ENCODE measurements at places on chromosomes 2 and 18.

GRCh38 chr2:85419009-85419675 lies 628 bp downstream of the SH2D6 start:
- no peak for DNase-seq

- no peak for DNase-seq
Measured at GRCh38 chr18:59606193-59607077, 90.8 kb downstream of the CCBE1 start.

GRCh38 chr2:140988597-140988996 lies 1142.2 kb downstream of the LRP1B start:
- no peak for DNase-seq

DNA sequence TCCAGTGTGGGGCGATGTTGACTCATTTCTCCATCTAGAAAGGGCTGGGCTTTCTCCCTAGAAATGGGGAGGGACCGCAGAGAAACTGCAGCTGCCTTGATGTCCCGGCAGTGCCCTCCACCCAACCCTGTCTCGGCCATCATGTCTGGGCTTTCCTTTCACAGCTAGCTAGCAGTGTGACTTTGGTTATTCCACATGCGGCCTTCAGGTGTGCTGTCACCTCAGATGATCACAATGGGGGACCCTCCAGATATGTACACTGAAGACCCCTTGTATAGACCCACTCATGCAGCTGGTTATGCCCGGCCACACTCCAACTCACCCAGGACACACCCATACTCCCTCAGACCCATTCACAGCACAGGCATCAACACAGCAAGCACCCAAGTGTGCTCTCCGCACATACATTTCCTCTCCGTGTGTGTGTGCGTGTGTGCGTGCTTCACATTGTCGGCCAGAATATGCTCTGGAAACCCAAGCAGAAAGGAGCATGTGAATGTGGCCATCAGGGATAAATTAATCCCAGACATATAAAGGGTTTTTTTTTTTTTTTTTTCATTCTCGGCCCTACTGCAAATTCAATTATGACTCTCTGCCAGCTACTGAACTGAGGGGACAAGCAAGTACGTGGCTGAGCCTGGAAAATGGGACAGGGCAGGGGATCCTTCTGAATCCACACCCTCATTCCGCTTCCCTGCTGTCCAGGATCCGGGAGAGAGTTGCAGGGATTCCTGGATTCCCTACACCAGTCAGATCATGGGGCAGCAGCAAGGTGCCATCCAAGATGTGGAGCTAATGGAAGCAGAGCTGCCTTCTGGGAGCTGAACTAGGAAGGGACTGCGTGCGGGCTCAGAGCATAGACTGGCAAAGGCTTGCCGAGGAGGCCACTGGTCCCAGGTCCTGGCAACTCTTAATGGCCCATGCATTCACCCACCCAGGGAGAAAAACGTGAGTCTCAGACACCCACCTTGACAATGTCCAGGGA lies 240.2 kb downstream of the DYSF start:
- DNase-seq = no peak

- no peak for DNase-seq
Measured at GRCh38 chr2:71856773-71857525, 290.7 kb downstream of the CYP26B1 start.

DNA sequence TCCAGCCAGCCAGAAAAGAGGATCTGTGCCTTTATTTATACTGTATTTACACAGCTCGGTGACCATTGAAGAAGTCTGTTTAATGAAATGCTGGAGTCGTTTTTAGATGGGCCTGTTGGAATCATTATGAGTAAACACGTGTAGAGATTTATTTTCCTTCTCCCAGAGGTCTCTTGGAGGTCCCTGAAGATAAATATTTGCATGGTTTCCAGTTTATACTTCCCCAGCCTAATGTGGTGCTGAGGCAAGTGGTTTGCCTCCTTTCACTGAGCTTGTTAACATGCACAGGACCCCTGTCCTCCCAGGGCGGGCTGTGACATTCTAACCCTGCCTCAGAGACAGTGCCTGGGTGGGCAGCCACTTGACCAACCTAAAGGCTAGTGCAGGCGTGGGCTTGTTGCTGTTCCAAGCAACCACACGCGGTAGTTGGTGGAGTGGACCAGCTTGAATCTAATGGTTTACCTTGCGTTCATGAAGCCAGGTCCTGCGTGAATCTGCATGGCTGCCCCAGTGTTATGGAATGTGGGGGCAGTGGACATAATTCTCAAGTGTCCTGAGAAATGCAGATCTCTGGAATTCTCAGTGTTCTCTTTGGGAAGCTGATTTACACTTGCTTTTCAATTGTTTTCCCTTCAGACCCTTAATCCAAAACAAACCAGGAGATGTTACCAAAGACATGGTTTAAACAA lies 130.2 kb upstream of the DLX2 start:
- no peak for DNase-seq

DNA sequence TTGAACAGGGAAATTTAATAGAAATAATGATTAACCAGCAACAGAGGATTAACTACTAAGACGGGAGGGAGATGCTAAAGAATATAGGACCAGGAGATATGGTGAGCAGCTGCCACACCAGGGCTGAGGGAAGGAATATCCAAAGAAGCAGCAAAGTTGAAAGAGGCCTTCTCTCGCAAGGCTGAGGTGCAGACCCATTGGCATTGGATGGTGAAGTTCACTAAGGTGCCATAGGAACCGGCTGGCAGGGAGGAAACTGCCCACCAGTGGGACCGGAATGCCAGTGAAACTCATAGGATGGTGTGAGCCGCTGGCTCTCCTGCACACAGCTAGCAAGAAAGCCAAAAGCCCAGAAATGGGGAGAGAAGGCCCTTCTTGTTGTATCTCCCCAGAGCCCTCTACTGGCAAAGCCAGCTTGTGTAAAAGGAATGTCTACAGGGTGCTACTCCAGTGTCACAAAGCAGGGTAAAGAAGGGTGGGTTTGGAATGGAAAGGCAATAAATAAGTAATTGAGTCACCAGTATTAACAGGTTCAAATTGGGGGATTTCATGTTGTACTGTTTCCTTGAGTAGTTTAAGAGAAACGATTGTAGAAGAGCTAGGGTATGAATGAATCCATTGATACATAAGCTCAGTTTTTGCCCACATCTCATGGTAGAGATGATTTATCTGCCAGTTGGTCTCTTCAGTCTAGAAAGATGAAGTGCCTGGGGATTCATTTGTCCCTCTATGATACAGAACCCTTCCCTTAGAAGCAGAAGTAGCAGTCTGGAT lies 36.0 kb downstream of the FARP2 start:
- DNase-seq = peak; percentile 11

DNA sequence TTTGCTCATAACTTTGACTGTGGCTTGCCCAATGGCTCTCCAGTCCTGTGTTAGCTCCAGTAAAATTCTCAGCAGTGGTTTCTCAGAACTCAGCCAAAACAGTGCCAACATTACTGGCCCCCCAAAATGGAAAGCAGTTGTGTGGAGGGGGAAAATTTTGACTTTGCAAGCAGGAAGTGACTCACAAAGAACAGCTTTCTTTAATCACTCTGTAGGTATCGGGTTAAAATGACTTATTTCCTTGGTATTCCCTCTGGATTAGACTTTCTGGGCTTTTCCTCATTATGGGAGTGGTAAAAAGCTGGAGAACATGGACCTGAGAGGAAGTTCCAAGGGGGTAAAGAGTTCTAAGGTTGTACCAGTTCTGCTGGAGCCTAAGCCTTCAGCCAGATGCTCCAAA lies 175.7 kb upstream of the RND3 start:
- DNase-seq = peak; percentile 26

DNA sequence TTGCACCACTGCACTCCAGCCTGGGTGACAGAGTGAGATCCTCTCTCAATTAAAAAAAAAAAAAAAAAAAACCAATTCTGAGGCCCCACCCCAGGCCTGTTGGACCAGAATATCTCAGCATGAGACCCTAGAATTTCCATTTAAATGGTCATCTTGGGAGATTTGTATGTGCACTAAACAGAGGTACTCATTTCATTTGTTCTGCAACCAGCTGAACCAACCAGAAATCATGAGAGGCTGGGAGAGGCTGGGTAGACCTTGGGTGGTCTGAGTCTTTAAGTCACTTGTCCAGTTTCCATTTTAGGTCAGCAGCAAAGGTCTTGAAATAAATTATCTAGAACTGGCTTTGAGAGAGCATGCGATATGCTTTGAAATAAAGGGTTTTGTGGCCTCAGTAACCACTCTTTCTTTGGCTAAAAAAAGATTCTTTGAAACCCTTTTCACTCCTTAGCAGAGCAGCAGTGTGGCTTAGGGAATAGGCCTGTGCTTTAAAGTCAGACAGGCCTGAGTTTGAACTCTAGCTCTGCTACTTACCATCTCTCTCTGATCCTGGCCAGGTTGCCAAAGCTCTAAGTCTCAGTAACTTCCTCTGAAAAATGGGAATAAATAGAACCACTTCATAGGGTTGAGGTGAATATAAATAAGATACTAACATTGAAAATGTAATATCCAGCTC lies 52.6 kb downstream of the QPCT start:
- no peak for DNase-seq

GRCh38 chr2:239146741-239147181 lies 254.1 kb downstream of the HDAC4 start:
- no peak for DNase-seq

- DNase-seq = no peak
Measured at GRCh38 chr18:21406116-21406515, 164.1 kb downstream of the GREB1L start.

GRCh38 chr2:53827398-53828175 lies 32.2 kb downstream of the GPR75 start:
- DNase-seq = no peak

GRCh38 chr2:232511336-232511890 lies 8.8 kb upstream of the PRSS56 start:
- no peak for DNase-seq

DNA sequence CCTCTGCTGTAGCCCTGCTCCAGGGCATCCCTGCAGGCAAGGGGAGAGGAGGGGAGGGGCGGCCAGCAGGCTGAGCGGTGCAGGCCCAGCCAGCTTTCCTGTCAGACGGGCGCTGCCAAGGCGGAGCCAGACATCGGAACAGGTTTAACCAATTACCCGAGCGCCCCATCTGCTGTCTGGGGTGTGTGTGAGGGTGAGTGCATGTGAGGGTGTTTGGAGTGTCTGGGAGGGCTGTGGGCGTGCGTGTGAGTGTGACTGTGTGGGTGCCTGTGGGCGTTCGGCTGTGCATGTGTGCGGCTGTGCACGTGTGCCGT lies 20.0 kb downstream of the EMX1 start:
- DNase-seq = no peak

- no peak for DNase-seq
Measured at GRCh38 chr2:49935449-49935848, 781.1 kb upstream of the FSHR start.

DNA sequence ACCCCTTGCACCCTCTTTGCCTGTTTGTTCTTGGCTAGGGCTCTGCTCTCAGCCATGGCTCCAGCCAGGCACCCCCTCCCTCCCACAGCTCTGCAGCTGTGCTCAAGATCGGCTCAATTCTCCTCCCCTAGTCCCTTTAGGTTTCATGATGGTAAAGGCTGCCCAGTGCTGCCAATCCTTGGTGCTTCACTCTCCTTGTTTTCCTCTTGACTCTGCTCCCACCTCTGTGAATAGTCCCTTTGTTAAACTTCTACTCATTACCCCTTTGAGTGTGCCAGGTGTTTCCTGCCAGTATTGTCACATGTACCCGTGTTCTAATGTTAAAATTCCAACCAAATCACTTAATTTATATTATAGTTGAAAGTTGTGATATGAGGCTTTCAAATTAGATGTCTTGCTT lies 101.0 kb upstream of the CERS6 start:
- DNase-seq = no peak

GRCh38 chr2:102592601-102593000 lies 26.8 kb upstream of the SLC9A2 start:
- DNase-seq = no peak

GRCh38 chr18:33369711-33370449 lies 70.6 kb downstream of the CCDC178 start:
- no peak for DNase-seq

GRCh38 chr18:45538444-45538843 lies 76.8 kb upstream of the SLC14A2 start:
- DNase-seq = no peak

- DNase-seq = no peak
Measured at GRCh38 chr2:15579641-15580040, 12.0 kb upstream of the DDX1 start.

DNA sequence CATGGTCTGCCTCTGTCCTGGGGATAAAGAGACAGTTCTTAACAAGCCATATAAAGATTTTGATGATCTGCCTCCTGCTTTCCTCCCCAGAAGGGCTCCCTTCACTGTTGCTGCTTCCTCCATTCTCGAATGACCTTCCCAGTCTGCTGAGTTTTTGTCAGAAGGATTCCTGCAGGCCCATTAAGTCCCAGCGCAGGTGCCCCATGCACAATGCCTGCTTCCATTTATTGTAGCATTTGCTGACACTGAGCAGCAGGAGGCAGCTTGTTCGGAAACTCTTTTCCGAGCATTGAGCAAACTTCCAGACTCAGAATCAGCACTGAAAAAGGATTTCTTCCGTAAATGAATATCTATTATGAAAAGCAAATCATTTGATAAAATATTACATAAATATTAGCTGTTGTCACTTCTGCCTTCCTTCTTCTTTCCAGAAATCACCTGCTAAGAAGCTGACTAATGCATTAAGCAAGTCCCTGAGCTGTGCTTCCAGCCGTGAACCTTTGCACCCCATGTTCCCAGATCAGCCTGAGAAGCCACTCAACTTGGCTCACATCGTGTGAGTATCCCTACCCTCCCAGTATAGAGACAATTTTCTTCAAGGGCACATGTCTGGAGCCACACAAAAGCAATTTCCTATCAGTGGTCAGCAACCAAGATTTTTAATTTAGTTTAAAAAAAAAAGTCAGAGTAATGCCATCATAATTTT lies 110.4 kb downstream of the DTNA start:
- no peak for DNase-seq

DNA sequence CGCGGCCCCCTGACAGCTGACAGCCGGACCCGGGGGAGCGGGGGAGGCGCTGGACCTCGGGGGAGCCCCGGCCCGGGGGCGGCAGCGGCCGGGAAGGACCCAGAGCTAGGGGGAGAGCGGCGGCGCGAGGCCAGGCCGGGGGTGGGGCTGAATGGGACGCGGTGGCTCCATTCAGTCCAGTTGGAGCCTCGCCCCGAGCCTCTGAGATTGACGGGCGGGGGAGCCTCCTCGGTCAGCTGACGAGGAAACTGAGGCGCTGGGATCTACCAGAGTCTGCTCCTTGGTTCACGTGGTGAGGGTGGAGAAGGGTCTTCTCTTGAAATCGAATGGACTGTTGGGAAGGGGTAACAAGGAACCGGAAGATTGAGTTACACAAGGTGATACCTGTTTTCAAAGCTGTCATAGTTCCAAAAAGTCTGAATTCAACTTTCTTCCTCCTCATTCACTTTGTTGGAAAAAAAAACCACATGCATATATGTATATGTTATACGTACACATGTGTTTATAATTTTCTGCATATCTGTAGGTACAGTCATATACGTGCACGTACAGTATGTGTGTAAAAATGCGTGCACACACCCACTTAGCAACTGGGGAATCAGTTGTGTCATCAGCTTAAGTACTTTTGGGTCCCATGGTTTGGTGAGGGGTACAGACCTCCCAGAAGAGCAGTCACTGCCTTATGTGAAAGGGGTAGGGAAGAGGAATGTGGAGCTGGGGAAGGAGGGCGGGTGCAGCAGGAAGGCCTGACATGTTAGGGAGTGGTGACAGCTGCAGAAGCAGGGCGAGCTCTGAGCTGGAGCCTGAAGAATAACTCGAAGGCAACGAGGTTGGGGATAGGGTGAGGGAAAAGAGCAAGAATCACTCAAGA lies 628 bp downstream of the PPP1R7 start:
- DNase-seq = no peak

All from HTR-8/SVneo (cell line).